AG09319 (cell line): ENCODE measurements at places on chromosomes 5 and 9.

DNA sequence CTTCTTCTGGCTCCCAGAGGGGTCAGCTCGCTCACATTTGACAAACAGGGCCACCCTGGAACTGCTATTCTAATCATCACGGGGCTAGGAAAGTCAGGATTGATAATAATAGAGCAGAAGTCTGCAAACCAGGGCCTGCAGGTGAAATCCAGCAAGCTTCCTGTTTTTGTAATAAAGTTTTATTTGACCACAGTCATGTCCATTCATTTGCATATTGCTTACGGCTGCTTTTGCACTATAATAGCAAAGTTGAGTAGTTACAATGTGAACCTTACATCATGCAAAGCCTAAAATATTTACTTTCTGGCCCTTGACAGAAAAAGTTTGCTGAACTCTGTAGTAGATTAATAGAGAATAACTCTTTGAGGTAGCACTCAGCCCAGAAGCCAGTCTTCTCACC is 63.2 kb upstream of the CTXN3 start:
- no peak for DNase-seq

DNA sequence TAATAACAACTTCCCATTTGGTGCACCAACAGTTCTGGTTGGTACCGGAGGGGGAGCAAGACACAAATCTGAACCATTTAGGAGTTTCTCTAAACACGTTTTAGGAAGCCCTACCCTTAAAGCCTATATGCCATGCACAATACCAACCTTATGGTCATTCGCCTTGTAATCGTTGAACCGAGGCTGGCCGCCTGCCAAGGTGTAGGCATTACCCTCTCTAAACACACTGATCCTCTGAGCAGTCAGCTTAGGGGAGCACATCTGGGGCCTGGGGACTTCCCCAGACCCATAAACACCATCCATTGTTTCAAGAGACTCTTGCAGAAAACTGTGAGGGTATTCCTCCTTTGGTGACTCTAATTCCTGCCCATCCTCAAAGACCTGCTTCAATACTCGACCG is 328 bp downstream of the GRXCR2 start:
- no peak for DNase-seq

DNA sequence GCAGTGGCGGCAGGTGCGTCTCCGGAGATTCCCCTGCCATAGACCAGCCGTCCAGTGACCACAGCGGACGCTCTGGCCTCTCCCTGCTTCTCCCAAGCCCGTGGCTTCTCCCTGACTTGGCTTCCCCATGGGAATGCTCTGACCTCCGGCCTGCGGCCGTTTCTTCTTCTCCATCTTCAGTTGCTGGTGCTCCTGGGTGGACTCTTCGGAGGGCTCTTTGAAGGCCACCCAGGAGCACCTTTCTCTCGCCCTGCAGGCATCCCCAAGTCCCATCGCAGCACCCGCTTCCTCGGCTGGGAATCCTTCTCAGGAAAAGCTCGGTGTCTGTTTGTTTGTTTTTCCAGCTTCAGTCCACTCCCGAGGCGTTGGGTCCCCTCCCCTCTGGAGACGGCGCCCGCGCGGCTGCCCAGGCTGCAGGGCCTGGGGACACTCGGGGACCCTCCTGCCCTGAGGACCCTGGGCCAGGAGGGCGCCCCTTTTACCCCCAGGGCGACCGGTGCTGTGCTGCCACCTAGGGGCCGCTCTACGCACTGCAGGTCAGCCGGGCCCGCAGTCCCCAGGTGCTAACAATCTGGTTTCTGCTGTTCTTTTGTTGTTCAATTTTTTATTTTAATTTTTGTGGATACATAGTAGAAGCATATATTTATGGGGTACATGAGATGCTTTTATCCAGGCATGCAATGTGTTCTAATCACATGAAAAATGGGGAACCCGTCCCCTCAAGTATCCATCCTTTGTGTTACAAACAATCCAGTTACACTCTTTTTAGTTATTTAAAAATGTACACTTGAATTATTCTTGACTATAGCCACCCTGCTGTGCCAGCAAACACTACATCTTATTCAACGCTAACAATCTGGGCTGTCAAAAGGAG is 197.9 kb upstream of the ADAMTS16 start:
- DNase-seq = no peak

DNA sequence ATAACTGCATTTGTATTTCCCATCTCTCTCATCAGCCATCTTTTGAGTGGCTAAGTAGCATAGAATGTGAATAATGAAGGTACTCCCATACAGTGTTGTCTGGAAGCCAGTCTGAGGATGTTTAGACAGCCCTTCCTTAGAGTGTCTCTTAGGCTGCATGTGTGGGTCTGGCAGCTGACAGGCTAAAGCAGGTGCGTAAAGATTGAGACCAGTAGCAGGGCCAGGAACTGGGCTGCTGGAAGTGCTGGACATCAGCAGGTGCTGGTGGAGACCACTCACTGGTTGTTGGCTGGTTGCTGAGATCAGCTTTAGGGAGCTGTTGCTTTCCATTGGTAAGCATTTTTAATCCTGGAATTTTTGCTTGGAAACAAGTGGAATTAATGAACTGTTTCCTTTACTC is 197.5 kb downstream of the PCSK5 start:
- DNase-seq = no peak

- no peak for DNase-seq
Observed at GRCh38 chr5:15966066-15966640, 213.4 kb downstream of the MARCHF11 start.

DNA sequence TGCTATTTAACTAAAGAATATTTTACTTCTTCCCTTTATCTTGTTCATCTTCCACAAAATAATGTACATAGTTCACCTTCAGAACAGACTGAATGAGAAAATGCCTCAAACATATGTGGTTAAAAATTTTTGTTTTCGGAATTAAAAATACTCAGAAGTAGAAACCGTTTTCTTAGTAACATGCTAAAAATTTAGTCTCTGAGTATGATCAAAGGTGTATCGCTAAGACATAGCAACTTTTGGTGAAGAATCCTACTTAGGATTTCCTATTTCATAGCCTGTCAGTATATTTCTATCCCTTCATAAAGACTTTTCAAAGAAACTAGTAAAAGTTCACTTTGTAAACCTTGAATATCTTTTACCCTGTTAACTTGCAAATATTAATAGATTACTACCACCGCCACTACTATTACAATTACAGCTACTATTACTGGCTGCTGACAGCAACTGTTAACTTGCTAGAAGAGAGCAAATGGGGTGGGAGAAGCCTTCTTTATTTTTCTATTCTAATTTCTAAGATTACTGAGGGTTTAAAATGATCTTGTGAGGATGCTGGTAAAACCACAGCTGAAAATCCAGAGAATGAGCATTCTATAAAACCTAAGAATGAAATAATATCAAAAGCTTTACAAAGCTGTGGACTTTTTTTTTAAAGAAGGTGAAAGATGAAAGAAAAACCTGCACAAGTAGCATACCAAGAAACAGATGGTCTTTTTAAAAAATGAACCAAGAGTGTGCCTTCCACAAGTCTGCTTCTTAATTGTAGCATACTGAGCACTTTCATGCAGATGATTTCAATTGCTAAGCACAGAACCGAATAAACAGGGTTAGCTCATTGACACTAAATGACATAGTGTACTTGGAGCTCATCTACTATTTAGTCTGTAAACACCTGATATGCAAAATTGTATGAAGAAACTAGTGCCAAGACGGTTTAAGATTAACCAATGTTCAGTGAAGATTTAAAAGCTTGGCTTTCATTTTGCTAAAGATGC is 246.3 kb upstream of the EFNA5 start:
- no peak for DNase-seq

- no peak for DNase-seq
Observed at GRCh38 chr9:4116071-4116581, 183.7 kb downstream of the GLIS3 start.

DNA sequence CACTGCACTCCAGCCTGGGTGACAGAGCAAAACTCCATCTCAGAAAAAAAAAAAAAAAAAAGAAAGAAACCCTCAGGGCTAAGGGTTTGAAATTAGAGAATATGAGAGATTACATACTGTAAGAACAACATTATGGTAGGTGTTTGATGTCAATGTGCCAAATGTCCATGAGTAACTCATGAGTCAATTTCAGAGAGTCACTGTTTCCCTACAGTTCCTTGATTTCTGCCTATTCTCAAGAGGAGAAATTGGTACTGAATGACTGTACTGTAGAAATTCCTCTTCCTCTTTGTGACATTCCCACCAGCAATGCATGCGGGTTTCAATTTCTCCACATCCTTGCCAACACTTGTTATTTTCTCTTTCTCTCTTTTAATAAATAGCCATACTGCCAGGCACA is 35.2 kb downstream of the MARVELD2 start:
- peak; percentile 14 for DNase-seq

GRCh38 chr5:137560420-137560819 is 61.3 kb upstream of the SPOCK1 start:
- DNase-seq = no peak

DNA sequence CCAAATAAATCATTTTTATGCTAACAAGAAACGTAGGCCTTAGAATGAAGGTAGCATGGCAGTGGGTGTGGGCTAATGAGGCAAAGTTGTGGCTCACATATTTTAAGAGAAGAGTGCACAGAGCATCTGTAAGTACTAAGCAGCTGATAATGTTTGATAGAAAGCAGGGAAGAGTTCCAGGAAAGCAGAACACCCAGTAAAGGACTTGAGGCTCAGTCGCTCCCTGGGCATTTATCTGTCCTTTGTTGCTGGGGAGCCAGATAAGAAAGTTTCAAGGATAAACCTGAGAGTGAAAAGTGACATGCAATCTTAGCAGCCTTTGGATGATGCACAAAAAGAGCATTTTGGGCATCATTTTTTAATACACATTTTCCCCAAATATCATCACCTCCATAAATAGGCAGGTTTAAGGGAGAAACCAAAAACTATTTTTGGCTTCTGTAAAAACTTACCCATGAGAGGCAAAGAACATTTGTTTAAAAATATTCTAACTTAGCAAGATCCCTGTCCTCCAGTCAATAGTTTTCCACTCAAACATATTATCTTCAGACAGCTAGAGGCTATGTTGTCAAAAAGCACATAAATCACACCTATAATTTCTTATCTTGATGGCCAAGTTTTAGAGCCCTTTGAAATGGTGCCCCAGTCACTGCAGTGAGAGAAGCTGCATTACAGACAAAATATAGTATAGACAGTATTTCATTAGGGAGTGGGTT is 3.4 kb downstream of the FREM1 start:
- DNase-seq = no peak

- DNase-seq = no peak
Observed at GRCh38 chr5:61504143-61504770, 172.2 kb downstream of the ZSWIM6 start.

DNA sequence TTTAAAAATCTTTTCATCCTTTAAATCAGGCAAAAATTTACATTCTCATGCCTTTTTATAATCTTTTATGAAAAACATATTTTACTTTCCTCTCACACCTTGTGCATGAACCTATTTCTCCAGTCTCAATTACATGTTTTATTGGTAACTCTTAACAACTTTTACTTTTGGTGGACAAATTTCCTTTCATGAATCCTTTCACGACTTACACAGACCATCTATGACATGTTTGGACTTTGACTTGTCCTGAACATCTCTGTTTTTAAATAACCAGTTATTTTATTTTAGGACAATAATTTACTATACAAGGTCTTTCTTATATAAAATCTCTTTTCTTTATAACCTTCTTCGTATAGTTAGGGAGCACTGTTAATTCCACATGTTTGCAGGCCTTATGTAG is 26.5 kb upstream of the MTMR12 start:
- no peak for DNase-seq

- no peak for DNase-seq
Observed at GRCh38 chr9:14216612-14217194, 97.2 kb downstream of the NFIB start.

DNA sequence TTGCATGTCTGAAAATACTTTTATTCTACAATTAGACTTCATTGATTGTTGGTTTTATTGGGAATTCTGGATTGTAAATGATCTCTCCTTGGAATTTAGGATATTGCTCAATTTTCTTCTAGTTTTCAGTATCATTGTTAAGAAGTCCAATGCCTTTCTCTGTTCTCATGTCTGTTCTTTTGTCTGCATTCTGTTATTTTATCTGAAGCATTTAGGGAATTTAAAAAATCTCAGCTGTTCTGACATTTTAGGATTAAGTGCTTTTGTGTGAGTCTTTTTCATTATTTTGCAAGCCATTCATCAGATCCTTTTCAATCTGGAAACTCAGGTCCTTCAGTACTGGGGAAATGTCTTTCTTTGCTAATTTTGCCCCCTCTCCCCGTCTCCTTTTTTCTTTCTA is 4.4 kb upstream of the FER start:
- DNase-seq = no peak

GRCh38 chr5:56463944-56464571 is 230.9 kb upstream of the ANKRD55 start:
- DNase-seq = no peak

- DNase-seq = no peak
Observed at GRCh38 chr5:113083481-113083880, 106.9 kb downstream of the DCP2 start.

DNA sequence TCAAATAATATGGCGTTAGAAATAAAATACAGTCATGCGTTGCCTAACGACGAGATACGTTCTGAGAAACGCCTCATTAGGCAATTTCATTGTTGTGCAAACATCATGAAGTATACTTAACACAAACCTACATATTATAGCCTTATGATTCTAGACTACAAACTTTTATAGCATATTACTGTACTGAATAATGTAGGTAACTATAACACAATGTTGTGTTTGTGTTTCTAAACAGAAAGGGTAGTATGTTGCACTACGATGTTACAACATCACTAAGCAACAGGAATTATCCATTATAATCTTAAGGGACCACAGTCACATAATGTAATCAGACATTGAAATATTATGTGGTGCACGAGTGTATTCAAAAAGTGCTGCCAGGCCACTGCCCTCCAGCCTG is 3.0 kb upstream of the SMC2 start:
- no peak for DNase-seq

- no peak for DNase-seq
Observed at GRCh38 chr9:14348373-14349145, 34.6 kb upstream of the NFIB start.

GRCh38 chr5:80140496-80140895 is 105.3 kb downstream of the THBS4 start:
- DNase-seq = no peak

- DNase-seq = no peak
Observed at GRCh38 chr5:55604611-55605067, 69.9 kb upstream of the PLPP1 start.

- no peak for DNase-seq
Observed at GRCh38 chr9:116067566-116067965, 86.0 kb upstream of the PAPPA start.

DNA sequence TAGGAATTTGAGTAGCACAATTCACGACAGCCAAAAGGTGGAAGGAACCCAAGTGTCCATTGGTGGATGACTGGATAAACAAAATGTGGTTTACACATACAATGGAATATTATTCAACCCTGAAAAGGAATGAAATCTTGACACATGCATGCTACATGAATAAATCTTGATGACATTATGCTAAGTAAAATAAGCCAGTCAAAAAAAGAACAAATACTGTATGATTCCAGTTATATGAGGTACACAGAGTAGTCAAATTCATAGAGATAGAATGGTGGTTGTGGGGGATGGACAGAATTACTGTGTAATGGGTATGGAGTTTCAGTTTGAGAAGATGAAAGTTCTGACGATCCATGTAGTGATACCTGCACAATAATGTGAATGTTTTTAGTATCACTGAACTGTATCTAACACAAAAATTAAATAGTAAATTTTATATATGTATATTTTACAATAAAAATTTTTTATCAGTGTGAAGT is 117.7 kb upstream of the GNA14 start:
- no peak for DNase-seq

GRCh38 chr5:110001648-110002047 is 311.9 kb downstream of the MAN2A1 start:
- DNase-seq = no peak

- no peak for DNase-seq
Observed at GRCh38 chr9:133126697-133127339, 5.8 kb upstream of the RALGDS start.
